Stimulated activated CD4-positive, alpha-beta T cell treated with anti-CD3 and anti-CD28 coated beads, Interleukin-12 subunit alpha, Interleukin-12 subunit beta, amount 100 ng/mL, for 24 hours (primary cell): ENCODE measurements at places on chromosomes 7 and 10.

DNA sequence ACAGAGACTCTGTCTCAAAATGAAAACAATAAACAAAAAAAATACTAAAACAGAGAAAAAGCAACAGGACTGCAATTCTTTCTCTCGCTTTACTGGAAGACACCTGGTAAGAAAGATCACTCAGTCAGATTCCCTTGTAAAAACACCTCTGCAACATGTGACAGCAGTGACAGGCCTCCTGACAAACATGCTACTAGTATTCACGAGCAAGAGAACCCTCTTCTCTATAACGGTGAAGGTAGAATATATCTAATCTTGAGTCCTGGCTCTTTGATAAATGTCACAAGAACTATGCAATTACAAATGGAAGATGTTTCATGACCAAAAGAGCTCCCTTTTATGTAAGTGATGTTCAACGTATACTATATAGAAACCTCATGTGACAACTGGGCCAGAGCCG lies 986.7 kb upstream of the LRRN3 start:
- DNase-seq: no peak

DNA sequence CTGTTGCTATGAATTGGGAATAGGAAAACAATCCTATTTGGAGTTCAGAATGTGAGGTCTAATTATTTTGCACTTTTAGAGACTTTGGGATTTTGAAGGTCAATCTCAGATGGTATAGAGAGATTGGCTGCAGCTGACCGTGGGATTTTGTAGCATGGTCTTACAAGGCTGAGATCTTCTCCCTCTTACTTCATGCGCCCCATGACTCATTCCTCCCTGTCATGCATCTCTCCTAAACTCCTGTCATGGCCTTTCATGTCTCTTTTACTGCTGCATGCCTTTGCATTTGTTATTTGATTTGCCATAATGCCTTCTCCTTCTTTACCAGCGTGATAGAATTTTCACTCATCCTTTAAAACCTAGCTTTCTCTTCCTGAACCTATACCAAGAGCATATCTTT lies 133.1 kb downstream of the BBS9 start:
- DNase-seq: no peak

DNA sequence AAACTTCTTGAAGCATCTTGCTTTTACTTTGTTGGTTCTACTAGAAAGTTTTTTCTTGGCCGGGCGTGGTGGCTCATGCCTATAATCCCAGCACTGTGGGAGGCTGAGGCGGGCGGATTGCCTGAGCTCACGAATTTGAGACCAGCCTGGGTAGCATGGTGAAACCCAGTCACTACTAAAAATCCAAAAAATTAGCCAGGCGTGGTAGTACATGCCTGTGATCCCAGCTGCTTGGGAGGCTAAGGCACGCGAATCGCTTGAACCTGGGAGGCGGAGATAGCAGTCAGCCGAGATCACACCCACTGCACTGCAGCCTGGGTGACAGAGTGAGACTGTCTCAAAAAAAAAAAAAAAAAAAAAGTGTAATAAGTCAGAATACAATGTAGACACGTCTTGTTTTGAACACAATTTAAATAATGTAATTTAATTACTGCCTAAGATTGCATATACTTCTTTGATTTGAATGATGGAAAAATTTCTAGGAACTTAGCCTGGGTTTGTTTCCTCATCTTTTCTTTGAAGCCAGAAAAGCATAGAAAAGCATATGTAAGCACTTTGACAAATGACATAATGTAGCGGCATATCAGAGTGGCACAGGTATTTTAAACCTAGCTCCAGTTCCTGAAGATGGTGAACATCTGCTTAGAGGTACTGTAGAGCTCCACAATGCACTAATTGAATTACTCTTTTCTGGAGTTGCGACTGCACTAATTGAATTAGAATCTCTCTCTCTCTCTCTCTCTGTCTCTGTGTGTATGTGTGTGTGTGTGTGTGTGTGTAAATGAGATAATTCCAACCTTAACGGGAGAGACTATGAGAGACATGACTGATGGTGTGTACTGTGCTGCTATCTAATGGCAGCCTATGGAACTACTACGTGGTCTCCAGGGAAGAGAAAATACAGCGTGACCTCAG lies 87.8 kb downstream of the BTRC start:
- no peak for DNase-seq

GRCh38 chr7:786472-787255 lies 45.6 kb upstream of the SUN1 start:
- DNase-seq: peak; percentile 44

DNA sequence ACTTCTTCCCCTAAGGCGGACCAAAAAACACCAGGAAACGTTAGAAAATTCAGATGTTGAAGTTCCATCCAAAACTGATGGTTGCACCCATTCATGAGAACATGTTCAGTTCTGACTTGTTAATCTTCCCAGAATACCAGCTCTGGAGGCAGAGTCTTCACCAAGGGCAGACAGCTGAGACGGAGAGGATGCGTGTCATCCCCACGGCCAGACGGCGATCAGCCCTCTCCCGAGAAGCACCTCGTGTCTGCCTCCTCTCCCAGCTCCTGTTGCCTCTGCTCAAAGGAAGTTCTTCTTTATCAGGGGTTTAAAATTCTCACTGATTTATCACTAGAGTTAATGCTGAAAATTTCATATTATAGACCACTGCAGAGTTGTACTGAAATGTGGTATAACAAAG lies 269.7 kb downstream of the ZMYND11 start:
- DNase-seq: no peak

DNA sequence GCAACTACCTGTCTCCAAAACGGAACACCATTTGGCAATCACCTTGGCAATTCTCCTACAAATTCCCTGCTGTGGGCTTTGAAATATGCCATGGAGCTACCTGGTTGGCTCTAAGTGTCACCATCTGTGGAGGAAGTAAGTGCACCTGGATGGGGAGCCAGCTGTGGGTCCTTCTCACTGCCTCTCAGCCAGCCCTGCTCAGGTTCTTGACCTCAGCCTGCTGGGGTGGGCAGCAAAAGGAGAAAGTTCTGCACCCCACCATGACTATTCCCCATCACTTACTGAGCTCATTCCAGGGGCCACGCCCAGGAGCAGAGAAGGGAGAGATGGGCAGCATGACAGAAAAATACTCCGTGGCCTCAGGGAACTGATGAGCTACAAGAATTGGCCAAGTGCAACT lies 158.7 kb downstream of the TNS3 start:
- no peak for DNase-seq

DNA sequence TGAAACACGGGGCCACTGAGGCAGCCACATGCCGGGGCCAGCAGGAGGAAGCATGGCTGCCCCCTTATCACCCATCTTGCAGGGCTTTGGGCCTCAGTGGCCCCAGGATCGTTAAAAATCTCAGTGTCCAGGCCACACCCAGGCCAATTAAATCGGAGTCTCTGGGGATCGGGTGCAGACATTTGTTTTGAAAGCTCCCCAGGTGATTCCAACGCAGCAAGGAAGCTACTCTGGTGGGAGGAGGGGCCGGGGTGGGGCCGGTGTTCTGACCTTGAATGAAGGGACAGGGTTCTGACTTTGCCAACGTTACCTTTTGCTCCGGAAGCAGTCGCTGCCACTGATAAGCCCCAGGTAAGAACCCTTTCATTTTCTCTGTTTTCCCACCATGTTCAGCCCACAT lies 412.3 kb upstream of the FOXK1 start:
- no peak for DNase-seq

DNA sequence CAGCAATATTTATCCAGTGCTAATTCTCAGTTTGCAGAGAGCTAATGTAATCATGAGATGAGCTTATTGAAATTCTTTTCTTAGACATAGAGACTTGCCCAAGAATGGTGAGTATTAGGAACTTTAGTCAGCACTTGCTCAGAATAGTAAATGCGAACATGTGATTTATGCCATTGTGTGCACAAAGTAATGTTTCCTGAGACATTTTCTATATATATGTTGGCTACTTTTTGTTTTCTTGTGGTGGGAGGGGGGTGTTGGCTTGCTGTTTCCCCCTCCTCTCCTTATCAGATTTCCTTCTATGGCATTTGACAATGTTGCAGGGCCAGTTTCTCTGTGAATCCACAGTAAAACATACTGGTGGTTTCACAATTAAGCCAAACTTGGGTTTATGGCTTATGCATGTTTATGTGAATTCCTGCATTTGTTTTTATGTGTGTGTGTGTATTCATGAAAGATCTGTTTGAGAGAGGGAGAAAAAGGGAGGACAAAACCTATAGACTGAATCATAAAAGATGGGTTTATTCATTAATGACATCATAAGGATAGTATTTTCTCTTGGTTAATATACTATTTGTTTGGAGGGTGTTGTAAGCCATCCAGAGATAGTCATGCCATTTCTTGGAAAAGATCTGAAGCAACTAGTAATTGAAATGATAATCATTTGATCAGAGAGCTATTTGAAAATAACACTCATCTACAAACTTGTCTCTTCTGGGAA lies 36.3 kb downstream of the ARID5B start:
- DNase-seq: no peak

GRCh38 chr7:107902381-107902780 lies 11.4 kb downstream of the DLD start:
- DNase-seq: no peak

- no peak for DNase-seq
Observed at GRCh38 chr10:48450741-48451466, 144.4 kb downstream of the MAPK8 start.

DNA sequence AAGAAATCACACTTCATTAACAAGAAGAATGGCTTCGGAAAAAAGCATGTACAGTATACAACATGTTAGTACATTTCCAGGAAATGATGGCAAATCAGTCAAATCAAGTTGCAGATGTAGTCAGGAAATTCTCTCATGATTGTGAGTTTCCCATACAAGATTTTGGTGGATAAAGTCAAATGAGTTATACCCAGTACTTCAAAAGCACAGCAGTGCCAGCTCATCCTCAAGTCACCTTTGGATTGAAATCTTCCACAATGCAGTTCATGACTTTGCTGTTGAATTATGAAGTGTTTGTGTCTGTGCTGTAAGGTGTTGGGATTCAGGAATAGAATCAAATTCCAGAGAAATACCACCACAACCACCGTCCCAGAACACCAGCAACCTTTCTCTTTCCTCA lies 301.3 kb upstream of the BMPER start:
- no peak for DNase-seq

DNA sequence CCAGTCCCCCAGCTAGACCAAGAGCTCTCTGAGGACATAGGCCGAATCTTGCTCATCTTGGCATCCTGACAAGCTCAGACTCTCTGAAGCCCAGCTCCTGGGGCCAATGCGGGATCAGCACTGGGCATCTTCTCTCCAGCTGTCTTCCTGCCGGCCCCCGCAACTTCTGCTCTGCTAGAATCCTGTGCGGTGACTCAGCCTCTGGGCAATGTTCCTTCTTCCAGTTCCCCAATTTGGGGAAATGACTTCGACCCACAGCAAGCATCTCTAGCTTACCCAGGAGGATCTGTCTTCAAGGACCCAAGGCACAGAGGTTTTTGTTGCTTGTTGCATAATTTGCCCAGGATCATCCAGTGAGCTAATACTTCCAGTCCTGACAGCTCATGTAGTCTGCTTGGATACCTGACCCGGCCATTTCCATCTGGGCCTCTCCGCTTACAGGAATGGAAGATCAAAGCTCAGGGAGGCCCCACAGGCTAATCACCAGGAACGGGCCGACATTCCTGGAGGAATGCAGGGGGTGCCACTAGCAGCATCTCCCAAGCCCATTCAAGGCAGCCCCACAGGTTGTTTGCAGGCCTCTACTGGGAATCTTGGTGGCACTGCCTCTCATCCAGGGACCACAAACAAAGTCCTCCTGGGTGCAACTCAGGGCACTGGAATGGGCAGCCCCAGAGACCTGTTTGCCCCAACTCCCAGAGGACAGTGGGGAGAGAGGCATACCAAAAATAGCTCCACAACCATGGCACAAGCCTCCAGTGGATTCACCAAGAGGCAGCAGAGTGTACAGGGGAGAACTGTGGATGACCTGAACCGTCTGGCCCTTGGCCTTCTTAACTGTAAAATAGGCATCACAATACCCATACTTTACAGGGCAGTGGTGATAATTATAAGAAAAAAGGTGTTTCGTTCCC lies 151.9 kb downstream of the NEURL1 start:
- no peak for DNase-seq

DNA sequence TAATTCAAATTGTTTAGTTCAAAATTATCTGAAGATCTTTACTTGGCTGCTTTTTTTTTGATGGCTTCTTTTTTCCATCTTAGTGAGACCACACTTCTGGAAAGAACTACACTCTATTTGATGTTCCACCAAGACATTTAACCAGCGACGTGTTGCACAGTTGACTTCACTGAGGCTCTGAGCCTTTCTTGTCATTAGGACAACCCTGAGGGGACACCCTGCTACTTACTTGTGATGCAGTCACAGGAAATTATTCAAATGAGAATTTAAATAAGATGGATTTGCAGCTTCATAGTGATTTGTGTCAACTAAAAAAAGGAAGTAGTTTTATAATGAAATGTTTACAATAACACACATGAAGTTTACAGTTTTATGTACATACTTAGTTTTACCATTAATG lies 25.6 kb upstream of the PIK3CG start:
- DNase-seq: no peak

- no peak for DNase-seq
Observed at GRCh38 chr7:90384433-90384832, 18.8 kb upstream of the CLDN12 start.

DNA sequence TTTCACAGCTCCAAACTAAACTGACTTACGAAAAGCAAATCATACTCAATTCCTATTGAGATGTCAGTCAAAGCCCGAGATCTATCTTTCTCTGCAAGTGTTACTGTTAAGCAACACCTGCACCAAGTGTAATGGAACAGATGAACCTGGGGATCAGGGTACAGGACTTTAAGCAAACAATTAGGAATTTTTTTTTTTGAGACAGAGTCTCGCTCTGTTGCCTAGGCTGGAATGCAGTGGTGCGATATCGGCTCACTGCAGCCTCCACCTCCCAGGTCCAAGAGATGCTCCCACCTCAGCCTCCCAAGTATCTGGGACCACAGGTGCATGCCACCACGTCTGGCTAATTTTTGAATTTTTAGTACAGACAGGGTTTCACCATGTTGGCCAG lies 14.9 kb downstream of the YWHAG start:
- no peak for DNase-seq

DNA sequence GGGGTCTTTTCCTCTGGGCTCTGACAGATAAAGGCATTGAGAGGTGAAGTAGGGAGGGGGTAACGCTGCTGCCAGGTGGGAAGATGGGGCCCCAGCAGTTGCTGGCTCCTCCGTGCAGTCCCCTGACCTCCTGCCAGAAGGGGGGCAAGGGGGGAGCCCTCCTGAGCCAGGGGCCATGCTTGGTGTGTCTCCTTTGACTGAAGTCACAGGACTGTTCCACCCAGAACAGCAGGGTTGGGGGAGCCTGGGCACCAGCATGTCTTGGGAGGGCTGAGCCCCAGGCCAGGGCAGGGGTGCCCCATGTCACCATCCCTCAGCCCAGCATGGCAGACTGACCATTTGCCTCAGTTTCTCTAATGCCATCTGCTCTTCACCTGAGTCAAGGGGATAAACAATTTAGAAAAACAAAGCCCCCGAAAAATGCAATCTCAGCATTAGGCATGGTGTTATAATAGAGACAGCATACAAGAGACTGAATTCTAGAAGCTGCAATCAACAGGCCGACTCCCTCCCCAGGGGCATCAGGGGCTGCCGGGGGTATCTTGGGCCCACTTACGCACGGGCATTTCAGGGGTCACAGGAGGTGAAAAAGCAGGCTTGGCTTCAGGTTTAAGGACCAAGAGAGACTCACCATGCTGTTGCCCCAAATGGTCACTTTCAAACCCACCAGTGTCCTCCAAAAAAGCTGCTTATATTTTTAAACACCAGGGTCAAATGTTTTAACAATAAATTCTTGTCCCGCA lies 108.6 kb upstream of the GPR26 start:
- no peak for DNase-seq

GRCh38 chr10:5897504-5897903 lies 7.5 kb downstream of the FBH1 start:
- no peak for DNase-seq

GRCh38 chr7:132152131-132152889 lies 424.0 kb downstream of the PLXNA4 start:
- DNase-seq: no peak
